ENCODE measurements at places on chromosomes 3 and 15.

DNA sequence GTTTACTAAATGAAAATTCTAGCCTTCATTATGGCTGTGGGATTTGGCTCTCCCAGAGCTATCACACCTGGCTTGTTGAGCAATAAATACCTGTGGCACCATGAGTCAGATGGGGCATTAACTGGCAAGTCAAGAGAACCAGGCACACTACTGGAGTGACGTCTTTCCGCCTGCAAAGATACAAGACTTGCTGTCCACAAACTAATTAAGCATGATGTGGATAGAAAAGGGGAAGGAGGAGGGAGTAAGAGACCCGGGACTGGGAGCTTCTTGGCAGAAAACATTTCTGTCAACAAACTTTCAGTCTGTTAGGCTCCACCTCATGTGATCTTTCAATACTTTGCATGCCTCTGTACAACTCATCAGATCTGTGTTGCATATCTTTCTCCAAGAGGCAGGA is 56.5 kb downstream of the CLDN1 start:
- no peak for DNase-seq

GRCh38 chr3:194760494-194761137 is 74.9 kb downstream of the FAM43A start:
- no peak for DNase-seq

DNA sequence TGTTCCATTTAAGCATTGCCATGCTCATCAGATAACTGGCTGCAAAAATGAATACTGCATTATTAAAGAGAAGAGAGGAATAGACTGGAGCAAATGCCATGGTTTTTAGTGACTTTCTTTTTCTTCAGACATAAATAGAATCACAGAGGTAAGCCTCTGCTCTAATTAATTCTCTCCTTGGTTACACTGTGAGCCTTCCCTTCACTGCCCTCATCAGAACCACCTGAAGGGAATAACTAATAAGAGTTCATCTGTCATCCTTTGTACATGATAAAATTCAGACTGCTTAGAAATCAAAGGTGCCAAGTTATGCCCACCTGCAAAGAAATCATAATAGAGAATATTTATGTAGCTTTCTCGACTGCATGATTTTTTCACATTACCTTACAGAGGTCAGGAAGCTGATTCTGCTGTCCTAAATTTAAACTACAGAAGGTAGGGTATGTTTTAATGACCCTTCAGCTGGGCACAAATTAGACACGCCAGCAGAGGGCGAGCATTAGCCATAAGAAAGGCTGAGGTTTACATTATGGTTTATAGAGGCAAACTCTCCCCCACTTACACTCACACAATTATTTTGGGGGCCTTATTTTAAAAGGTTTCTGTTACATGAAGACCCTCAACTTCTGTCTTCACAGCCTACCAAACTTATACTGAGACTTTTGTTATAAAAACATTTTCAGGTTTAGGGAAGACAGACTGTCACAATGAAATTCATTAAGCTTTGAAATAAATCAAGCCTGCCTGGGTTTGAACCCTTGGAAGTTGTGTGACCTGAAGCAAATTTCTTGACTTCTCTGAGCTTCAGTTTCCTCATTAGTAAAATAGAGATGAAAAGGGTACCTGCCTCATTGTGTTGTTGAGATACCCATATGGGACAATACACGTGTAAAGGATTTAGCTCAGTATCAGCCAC is 15.3 kb upstream of the UNC13C start:
- DNase-seq: peak; percentile 22

- DNase-seq: no peak
Observed at GRCh38 chr3:52798978-52799476, 4.4 kb downstream of the ITIH3 start.

GRCh38 chr3:49634736-49635135 is 39.4 kb upstream of the APEH start:
- no peak for DNase-seq

DNA sequence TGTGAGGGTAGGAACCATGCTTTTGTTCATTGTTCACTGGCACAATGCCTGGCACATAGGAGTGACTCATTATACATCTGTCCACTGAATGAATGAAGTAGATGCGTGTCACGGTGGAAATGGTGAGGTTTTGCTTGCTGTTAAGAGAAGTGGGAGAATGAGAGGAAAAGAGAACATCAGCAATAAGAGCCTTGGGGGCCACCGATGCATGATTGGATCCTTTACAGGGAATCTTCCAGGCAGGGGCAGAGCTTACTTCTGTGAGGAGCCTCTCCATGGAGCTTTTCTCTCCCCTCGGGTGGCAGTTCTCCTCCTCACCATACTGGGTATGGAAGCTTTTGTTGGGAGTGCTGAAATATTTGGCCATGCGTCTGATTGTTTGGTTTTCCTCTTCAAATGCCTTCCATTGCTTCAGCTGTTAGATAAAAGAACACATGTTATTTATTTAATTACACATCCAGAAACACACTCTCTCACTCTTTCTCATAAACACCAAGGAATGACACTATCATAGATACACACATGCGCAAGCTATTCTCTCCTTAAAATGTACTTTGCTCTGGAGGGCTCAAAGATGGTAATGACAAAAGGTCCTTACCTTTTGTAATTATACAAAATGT is 78.9 kb upstream of the GSK3B start:
- DNase-seq: peak; percentile 19
